ENCODE measurements at places on chromosomes 2 and 18.
A peak's percentile ranks its signal among the peaks of the same experiment; 100 is the strongest.

GRCh38 chr2:44004735-44005602 lies 9.2 kb upstream of the LRPPRC start:
- no peak for DNase-seq

DNA sequence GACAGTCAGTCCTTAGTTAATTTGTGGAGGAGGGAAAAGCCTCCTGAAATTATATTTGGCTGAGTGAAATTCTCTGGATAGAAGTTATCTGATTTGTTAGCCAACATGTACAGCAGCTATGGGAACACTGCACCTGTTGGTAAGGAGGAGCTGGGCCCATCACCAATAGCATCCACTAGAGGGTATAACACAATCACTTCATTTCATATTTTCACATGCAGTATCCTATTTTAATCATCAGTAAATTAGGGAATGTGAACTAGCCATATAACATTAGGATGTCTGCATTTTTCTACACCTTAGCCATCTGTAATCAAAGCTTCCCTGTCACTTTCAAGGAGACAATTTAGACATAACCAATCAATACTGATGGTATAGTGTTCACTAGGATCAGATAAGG lies 818.4 kb upstream of the CDH2 start:
- DNase-seq, result no peak

GRCh38 chr2:50443288-50443687 lies 588.6 kb downstream of the NRXN1 start:
- DNase-seq, result no peak

GRCh38 chr2:189391201-189391600 lies 50.1 kb upstream of the WDR75 start:
- no peak for DNase-seq

DNA sequence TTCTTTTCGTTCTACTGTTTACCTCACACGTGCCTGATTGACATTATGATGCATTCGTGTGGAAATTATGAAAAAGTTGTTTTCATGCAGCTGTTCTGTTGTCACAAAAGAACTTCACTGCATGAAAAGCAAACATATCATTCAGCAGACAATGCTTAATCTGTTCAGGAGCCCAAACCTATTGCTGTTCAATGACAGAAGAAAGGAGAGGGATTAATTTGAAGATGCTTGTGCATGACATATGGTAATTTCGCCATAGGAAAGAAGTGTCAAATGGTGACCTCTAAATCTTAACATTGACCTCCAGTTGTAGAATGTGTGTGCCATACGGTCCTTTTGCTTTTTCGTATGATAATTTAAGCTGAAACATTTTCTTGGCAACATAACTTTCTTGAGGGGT lies 124.5 kb downstream of the WDR7 start:
- no peak for DNase-seq

DNA sequence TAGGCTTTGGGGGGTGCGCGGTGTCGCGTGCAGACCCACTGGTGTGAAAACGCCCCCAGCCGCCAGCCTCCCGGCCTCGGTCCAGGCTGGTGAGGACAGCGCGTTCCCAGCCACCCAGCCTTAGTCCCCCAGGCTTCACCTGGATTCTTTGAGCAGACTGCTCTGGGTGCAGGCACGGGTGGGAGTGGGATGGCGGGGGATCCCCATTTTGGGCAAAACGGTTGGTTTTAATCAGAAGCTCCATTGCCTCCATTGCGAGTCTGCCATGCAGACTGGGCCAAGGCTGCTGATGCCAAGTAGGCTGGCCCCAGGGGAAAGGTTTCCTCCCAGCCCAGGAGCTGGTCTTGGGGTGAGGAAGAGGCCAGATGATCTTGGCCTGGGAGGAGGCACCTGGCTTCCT lies 445 bp downstream of the MLPH start:
- DNase-seq, result no peak

DNA sequence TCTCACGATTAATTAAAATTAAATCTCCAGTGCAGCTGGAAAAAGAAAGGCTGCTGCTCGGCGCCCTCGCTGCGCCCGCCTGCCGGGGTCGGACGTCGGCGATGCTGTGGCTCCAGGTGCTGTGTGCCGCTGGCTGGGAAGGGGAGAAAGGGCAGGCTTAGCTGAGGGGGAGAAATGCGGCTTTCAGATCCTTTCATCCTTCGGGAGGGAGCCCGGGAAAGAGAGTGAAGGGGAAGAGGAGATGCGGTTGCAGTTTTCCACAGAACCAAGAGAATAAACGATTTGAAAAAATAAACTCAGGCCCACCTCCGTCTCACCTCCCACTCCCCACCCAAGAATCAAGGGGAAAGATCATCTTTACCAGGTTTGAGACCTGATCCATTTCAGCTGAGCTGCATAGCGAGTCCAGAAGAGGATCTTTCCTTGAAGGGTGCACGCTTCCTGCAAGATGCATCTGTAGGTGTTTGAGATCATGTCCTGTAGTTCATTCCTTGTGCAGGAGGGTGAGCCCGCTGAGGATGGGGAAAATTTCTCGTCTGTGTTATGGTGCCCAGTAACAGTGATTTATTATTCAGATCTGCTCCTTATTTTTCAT lies 495 bp downstream of the TMEM169 start:
- no peak for DNase-seq

GRCh38 chr2:56380861-56381260 lies 197.1 kb downstream of the CCDC85A start:
- no peak for DNase-seq

DNA sequence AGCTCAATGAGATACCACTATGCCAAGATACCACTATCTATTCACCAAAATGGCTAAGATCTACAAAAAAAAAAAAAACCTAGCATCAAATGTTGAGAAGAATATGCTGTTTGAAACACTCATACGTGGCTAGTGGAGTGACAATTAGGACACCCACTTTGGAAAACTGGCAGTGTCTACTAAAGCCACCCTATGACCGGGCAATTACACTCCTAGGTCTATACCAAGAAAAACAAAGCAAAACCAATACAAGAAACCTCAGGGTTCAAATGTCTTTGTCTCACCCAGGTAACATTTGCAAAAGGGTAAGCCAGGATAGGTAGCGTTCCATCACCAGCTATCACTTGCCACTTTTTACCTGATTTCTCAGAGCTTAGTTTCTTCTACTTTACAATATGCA lies 123.6 kb upstream of the CAB39 start:
- no peak for DNase-seq

- DNase-seq, result no peak
These were observed 514 bp downstream of the BCL2L11 start for GRCh38 chr2:111121028-111121827.

GRCh38 chr2:70994009-70994698 lies 519 bp downstream of the TEX261 start:
- DNase-seq, result no peak

DNA sequence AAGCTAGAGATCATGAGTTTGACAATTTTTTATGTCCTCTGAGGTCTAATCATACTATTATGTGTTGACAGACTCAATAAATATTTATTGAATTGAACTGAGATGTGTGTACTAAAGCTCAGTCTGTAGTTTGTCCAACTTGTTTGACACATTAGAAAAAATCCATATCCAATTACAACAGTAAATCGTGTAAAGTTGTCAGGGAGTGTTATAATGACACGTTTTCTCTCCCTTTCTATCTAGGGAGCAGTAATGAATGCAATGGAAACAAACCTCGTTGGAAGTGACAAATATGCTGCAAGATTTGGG lies 28.4 kb downstream of the ITGA4 start:
- DNase-seq, result no peak

- peak; percentile 9 for DNase-seq
These were observed 132.3 kb upstream of the DLX2 start for GRCh38 chr2:172234716-172235691.

- DNase-seq, result no peak
These were observed 66.9 kb upstream of the SMAD2 start for GRCh38 chr18:47997338-47997780.

GRCh38 chr18:35501369-35501768 lies 3.6 kb upstream of the INO80C start:
- DNase-seq, result no peak

DNA sequence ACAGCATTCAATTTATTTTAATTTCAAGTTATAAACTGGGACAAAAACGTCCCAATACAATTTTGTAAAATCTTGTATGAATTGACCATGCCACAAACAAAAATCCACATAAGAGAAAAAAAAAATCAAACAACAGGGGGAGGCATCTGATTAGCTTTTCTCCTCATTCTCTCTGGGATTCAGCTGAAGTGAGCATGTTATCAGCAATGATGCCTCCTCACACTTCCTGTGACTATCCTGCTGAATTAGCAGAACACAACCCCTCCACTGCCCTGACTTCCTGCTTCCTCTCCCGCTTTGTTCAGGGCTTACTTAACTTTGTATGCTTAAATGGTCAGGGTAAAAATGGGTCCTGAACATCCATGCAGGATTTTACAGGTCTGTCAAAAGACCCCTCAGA lies 132.2 kb upstream of the ITGB6 start:
- no peak for DNase-seq

- DNase-seq, result no peak
These were observed 9.7 kb downstream of the XDH start for GRCh38 chr2:31404827-31405226.

DNA sequence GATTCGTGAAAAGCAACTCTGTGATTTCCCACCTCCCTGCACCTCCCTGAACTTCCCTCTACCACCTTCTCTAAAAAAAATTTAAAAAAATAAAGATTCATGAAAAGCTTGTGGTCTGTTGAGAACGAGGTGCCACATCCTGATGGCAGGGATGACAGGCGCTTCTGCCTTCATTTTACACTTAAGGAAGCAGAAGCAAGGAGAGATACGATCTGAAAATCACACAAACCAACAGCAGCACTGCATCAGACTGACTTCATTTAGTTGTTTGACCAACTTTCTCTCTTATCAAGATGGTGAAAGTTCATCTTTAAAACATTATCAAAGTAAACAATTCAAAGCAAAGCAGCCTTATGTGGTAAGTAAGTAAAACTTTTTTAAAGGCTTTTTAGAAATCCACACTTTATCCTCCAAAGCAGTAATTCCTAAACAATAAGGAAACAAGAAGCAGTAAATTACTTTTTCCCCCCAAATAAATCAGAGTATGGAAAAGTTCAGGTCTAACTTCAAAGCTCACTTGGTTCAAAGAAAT lies 15.5 kb downstream of the WDFY1 start:
- DNase-seq, result no peak

All from stimulated activated CD8-positive, alpha-beta memory T cell treated with anti-CD3 and anti-CD28 coated beads, Interleukin-7, amount 100 ng/mL, for 1 hour (primary cell).